ENCODE measurements at places on chromosomes 5 and 9.

DNA sequence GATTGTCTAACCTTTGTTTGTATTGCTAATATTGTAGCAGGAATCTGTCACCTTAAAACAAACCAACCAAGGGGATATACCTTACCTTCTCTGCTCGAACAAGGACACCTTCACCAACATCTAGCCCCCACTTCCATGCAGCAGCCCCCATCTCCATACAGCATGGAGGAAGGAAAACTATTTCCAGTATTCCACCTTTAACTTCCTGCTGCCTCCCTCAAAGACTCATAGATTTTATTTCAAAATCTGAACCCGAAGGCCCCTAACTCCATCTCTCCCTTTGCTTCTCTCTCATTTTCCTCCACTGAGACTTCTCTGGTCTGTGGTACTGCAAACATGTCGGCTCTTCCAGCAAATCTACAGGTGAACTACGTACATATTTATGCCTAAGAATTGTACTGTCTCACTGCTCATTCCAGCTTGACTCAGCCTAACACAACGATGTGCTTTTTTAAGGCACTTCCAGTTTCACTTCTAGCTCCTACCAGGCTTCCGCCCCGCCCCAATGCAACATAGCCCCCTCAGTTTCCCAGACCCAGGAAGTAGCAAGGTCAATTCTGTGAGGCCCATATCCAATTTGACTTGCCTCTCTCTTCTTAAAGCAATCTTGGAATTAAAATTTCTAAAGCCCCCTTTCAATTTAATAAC is 70.7 kb upstream of the RNF38 start:
- peak; percentile 26 for DNase-seq

DNA sequence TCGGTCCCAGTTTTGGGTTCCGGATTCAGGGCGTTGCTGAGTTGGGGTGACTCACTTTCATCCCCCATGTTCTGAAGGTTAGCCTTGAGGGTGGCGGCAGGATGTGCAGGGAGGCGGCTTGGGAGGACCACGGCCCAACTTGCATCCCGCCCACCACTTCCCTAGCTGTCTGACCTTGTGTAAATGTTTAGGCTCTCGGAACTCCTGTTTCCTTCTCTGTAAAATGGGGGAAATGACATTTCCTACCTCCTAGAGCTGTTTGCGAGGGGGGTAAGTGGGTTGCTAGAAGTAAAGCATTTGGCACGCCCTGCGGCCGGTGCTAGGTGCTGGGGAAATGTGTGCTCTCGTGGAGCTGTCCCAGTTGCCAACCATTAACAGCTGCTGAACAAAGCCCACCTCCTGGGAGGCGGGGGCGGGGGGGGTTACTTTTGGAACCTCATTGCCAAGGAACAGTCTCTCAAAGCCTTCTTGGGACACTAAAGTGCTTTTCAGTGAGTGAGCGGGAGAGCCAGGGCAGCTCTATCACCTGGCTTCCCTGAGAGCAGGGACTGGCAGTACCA is 27.5 kb downstream of the PTGES2 start:
- no peak for DNase-seq

DNA sequence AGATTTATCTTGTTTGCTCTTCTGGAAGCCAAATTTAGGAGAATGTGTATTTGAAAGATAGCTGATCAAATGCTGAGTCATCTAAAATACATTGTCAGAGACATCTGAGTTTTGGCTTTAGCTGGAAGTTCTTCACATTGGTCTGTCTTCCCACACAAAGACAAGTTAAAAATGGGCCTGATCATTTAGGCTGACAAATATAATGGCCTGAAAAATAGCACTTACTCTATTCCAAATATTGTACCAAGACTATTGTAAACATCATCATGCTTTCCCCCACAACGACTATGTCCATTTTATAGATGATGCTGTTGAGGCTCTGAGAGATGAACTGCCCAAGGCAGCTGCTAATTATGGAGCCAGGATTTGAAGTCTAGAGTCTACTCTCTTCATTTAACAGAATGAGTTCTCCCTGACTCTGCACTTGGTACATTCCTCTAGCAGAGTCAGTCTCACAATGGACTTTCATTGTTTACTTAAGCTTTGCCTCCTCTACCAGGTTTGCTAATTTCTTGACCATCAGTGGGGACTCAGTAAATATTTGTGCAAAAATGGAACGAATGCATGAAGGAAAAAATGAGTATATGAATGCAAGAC is 619.4 kb upstream of the KLF4 start:
- DNase-seq, result no peak

GRCh38 chr5:42604171-42604711 is 152.4 kb upstream of the CCDC152 start:
- DNase-seq, result no peak

- no peak for DNase-seq
These were observed 53.8 kb downstream of the NIM1K start for GRCh38 chr5:43245724-43246385.

DNA sequence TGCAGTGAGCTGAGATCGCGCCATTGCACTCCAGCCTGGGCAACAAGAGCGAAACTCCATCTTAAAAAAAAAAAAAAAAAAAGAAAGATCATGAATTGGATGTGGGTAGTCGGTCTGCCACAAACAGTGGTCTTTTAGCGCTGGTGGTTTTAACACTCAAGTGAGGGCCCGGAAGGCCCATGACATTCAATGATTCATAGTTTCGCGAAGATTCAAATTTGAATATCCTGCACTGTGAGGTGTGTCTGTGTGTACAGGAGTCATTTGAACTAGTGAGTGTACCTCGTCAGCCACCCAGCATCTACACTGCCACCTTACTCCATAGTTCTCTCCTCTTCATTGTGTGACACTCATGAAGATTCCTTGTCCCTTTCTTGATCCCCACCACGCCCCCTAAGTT is 41.3 kb downstream of the CFAP77 start:
- DNase-seq, result no peak

- no peak for DNase-seq
These were observed 733 bp downstream of the COL23A1 start for GRCh38 chr5:178589180-178590140.

DNA sequence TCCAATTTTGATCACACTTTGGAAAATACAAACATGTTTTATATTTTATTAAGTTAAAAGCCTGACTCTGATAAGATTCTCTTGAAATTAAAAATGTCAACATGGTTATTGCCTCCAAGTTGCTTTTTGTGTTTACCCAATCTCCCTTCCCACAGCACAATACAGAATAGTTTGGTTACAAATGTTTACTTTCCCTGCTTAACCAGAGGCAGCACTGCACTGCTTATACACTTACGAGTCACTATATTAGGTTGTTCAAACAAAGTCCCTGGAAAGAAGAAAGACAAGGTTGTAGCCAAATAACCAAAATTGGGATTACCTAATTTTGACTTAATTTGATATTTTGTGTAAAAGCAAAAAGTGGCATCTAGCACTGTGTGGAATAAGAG is 25.9 kb downstream of the SRFBP1 start:
- peak; percentile 17 for DNase-seq

DNA sequence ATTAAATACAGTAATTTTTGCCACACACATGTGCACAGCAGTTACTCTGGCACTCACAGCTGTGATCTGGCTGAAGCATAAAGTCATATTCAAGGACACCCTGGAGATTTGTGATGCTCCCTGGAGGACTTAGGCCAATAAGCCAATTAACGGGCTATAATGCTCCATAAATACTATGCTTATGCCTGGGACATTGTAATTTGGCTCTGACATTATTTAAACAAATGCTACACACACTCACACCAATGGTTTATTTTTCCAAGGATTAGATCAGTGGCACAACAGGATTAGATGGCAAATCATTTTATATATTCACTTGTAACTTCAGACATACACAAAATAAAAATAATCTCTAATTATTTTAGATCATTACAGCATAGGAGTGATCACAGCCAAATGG is 111.2 kb downstream of the LMNB1 start:
- no peak for DNase-seq

DNA sequence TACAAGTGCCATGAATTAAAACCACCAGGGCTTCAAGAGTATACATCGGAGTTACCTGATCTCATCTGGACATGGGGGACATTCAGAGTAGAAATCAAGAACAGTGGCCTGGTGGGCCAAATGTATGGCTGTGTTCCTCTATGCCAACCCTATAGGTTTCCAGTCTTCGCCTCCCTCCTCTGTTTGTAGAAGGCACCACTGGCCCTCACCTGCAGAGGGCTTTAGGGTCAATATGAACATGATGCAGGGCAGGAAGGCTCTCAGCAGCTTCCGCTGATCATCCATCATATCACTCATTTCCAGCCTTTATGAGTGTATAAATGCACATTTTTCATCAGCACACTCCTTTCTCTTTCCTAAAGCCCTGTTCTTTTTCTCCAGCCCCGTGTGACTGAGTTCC is 555.5 kb upstream of the BRINP1 start:
- no peak for DNase-seq

GRCh38 chr9:109728686-109729300 is 51.2 kb upstream of the PALM2AKAP2 start:
- no peak for DNase-seq

DNA sequence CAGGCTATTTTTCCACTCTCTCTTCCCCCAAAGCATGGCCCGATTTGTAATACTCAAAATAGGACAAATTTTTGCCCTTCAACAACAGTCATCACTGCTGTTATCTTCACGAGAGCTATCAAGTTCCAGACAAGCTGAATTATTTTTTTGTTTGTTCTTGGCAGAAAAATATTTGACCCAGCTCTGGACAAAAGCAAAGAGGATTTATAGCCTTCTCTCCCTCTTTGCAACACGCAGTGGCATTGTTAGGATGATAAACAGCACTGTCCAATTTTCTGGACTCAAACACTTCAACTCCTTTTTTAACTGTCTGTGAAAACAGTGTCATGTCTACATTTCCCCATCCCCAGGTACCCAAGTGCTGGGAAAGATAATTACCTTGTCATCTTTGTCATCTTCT is 160.3 kb downstream of the SLF1 start:
- no peak for DNase-seq

- DNase-seq, result no peak
These were observed 6.1 kb downstream of the NOTCH1 start for GRCh38 chr9:136539427-136540421.

- DNase-seq, result no peak
These were observed 41.9 kb upstream of the SPATA31C2 start for GRCh38 chr9:88180081-88180765.

Data from HFFc6 (cell line).